ENCODE measurements at places on chromosomes 1 and 21.

DNA sequence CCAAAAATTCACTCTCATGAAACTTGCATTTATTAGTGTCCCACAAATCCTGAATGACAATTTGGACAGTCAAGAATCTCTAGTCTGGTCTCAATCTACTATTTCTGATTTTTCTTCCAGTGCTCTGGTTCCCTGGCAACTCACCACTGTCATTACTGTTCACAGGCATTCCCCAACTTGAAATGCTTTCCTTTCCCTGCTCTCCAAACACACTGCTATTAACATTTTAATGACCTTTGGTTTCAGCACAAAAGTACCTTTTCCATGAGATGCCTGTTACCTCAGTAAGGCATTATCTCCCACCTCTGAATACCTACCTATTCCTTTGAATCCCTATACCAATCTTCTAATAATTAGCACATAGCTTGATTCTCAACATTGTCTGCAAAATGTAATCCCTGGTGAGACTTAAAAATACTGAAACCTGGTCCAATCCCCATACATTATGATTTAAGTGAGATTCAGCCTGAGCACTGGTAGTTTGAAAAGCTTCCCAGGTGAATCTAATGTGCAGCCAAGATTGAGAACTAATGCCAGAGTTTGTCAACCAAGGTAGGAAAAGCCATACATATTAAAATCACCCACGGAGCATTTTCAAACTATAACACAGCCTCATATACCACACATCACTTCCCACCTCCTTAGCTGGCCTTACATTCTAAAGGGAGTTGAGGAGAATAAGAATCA is 11.7 kb upstream of the ANGPTL3 start:
- no peak for DNase-seq

DNA sequence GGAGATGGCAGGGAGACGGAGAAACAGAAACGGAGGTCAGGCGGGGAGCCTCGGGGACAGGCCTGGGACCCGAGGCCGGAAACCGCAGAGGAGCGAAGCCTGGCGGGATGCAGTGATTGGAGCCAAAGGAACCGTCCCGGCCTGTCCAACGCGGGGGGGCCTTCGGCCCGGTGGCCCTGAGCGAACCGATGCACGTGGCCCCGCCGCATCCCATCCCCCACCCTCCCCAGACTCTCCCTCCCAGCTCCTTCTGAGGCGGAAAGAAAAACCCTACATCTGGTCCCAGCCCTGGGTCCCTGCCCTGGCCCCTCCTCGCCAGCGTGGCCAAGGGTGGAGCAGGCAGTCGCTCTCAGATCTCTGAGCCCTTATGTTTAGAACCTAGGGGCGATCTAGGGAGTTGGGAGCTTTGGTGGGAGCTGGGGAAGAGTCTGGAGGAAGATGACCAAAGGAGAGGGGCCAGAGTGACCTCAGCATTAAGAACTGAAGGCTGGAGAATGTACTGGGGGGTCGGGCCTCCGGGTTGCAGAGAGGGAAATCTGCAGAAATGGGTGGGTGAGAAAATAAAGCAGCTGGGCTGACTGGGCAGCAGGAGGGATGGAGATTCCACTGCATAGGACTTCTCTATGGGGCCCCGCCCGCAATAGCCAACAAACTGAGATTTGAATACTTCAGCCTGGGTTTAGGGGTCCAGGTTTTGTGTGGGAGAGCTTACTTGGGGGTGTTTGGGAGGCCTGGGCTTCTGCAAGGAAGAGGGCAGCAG is 1.5 kb upstream of the CRABP2 start:
- no peak for DNase-seq

DNA sequence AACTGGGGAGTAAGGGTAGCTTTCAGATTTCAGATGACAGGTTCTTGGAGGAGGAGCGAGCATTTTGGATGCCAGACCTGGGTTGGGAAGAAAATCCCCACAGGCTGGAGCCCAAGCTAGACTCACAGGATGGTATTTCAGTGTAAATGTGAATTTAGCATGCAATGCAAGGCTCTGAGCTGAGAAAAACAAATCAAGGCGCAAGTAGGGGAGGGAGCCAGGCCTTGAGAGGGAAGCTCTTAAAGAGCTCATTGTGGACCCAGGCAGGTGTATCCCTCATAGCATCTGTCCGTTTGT is 386.1 kb downstream of the MATN1 start:
- no peak for DNase-seq

- DNase-seq, result no peak
These were observed 105.5 kb downstream of the KIF26B start for GRCh38 chr1:245260110-245260882.

DNA sequence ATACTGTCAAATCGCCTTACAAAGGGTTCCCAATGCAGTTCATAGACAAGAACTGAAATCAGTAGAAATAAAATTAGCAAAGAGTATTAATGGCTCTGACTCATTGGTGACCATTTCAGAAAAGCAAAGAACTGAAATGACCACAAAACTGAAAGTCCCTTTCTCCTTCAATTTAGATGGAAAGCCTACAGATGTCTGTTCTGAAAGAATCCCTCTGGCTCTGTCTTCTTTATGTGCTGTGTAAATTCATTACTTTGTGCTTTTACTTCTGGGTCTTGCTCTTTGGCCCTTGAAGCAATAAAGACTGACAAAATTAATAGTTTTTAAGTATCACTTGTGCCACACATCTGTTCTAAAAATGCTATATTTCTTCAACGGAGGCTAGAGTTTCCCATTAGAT is 62.7 kb upstream of the GPR89A start:
- DNase-seq, result no peak

GRCh38 chr1:203778146-203778545 is 13.2 kb downstream of the LAX1 start:
- DNase-seq, result no peak

GRCh38 chr1:182998482-182998881 is 24.7 kb upstream of the LAMC1 start:
- no peak for DNase-seq

DNA sequence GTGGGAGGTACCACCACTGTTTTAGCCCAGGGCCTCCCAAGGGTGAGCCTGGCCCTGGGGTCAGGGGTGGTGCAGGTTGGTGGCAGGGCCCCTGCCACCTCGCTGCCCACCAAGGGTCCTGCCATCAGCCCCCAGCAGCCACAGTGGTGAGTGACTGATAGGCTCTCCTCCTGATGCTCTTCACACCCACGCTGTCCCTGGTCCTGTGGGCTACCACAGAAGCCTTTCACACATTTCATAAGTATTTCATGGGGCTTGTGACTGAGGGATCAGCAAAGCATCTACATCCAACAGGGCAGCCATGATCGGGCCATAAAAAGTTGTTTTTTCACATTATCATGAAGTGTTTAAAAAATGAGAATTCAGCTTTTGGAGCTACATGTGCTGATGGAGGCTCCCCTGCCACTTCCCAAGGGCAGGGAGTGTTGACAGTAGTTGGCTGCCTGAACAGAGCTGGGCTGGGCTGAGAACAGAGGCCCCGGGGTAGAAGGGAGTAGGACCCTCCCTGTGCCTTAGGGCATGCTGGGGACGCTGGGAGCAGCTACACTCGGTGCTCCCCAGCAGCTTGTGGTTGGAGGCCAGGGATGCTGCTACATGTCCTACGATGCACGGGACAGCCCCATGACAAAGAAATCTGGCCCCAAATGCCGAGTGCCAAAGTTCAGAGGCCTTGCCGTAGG is 73.1 kb upstream of the TMEM51 start:
- no peak for DNase-seq

GRCh38 chr1:175388285-175388684 is 195.7 kb upstream of the KIAA0040 start:
- no peak for DNase-seq

- no peak for DNase-seq
These were observed 203.3 kb downstream of the PTPRU start for GRCh38 chr1:29439615-29440014.

DNA sequence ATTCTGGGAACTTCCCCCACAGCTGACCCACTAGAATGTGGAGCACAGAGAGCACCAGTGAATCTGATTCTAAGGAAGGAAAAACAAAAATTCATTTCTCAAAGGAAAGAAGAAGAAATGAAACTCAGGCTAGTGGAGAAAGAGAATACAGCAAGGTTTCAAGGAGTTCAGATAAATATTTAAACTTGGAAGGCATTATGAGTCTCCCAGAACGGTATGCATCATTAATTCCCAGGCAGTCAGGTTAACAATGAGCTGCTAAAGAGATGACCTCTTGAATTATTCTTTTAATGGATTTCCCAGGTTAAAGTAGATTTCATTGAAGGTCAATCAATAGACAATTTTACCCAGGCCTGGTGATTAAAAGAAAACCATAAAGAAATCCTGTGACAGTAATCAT is 103.6 kb upstream of the KAZN start:
- no peak for DNase-seq

DNA sequence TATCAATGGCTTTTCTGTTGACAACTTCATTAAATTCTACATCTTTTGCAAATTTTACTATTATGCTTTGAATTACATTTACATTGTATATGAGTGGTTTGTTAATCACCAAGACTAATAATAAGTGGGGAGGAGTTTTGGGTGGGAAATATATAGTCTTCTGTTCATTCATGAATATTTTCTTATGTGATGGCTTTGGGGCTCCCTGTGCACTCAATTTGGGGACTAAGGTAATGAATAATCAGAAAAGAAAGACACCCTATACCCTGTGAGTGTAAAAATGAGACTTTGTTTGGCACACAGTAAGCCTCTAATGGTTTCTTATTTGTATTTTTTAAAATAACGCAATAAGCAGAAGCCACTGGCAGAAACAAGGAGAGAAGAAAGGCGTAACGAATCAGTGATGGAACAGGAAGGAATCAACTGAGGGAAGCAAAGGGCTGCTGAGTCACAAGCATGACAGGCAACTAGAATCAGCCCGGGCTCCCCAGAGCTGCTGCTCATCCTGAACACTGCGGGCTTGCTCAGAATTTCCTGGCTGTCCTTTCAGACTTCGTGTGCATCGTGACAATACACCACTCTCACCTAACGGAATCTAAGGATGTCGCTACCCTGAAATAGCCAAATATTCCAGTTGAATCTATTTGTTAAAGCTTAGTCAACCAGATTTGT is 20.8 kb upstream of the RGS2 start:
- DNase-seq, result no peak

DNA sequence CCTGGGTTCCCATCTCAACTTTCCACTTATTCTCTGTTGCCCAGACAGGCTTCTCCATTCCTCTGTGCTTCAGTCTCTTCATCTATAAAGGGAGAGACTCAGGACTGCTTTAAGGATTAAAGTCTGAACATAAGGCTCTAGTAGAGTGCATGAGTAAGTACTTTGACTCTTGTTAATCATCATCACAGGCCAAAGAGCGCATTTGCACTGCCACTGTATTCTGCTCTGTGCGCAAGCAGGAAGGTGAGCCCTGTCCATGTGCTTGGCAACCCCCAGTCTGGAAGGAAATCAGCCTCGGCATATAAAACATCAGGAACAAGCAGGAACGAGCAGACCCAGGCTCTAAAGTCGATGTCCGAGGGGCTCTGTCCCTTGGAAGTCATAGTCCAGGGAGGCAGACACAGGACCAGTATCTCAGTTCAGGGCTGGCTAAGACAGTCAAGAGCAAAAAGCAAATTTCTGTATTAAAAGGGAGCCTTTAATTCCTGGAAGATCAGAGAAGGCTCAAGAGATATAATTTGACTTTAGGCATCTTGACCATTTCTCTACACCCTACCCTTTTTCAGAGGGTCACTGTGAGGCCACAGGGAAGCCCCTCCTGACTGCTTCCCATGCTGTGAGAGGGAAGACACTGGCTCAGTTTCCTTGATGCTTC is 131.2 kb downstream of the TRABD2B start:
- DNase-seq, result no peak

DNA sequence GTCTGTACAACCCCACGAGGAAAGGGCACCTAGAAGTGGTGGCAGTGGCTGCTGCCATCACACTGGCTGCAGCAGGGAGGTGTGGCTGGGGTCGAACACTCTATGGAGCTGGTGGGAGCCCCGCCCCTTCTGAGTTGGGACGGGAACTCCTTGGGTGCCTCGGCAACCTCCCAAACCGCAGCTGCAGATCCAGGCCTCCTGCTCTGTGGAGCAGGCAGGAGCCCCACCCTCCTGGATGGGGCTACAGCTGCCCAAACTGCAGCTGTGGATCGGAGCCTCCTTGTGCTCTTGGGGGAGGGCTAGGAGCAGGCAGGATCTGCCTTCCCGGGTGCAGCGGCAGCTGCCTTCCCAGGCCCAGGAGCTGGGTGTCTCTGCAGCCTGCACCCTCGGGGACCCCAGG is 38.9 kb upstream of the TARDBP start:
- no peak for DNase-seq
